Activated T-cell treated with anti-CD3 and anti-CD28 coated beads for 1 hour (primary cell): ENCODE measurements at places on chromosomes 11 and 22.

DNA sequence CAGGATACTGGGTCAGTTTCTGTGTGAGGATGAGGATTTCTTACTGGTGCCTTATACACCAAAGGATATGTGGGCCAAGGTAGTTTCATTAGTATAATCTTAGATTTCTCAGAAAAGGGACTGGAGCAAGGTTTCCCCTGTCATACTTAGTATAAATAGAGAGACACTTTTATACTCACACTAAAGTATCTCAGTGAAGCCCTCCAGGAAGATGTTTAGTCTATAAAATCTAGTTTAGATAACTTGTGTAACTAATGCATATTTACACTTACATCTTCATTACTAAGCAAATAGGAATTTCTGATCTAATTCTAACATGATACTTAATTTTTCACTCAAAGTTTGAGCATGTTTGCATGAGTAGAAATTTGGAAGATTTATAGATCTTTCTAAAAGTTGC is 11.1 kb downstream of the EMSY start:
- DNase-seq: no peak

- DNase-seq: no peak
These were observed 48.6 kb upstream of the SLC22A12 start for GRCh38 chr11:64542172-64543125.

- no peak for DNase-seq
These were observed 253.2 kb downstream of the LARGE1 start for GRCh38 chr22:33666961-33667619.

DNA sequence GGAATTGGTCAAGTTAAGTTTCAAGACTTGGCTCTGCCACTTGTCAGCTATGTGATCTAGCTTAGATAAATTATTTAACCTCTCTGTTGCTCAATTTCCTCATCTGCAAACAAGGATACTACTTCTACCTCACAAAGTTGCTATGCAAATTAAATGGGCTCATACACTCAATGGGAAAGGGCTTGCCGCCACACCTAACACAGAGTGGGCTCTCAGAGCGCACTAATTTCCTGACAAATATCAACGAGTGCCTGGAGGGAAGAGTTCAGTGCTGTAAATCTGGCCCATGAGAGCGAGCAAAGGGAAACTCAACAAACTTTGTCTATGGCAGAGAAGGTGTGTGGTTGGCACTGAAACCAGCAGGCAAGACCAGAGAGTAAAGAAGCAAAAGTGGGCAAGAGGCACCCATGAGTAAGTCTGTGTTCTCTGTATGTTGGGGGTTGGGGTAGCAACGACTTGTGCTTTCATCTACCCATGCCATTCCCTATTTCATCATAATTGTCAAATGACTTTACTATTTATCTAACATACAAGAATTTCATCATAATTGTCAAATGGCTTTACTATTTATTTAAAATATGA is 60.7 kb upstream of the PHF21A start:
- no peak for DNase-seq

- DNase-seq: peak; percentile 7
These were observed 72.0 kb downstream of the SYN3 start for GRCh38 chr22:32985899-32986765.

DNA sequence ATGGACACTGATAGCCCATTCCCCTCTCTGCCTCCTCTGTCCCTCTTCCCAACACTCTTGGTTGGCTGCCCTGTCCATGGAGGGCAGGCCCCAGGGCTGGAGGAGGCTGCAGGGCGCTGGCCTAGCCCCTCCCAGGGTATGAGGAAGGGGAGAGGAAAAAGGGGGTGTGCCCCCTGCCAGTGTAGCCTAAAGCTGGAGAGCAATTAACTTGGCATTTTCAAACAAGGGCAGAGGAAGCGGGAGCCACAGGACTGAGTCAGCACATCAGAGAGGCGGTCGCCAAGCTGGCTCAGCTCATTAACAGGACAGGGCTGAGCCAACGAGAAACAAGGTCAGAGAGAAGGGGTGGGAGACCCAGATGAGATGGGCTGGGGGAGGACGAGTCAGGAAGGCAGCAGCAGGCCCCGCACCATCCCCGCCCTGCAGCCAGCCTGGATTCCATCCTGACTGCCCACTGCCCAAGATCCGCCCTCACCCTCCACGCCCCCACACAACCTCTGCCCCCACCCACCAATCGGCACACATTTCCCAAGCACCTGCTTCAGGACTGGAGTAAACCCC is 76.3 kb downstream of the BUD13 start:
- DNase-seq: no peak

DNA sequence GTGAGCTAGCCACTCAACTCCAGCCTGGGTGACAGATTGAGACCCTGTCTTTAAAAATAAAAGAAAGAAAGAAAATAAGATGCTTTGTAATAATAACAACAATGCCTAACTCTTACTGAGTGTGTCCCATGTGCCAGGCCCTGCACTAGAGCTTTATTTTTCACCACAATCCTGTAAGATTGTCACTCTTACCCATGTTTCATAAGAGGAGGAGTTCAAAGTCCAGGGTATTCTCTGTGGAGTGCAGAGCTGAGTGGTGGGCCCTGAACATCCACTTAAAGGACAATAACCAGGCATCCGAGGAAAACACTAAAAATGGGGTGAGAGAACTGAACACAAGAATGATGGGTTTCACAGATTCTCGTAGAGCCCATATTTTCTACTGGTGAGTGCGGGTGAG is 925 bp upstream of the C11orf52 start:
- DNase-seq: no peak

DNA sequence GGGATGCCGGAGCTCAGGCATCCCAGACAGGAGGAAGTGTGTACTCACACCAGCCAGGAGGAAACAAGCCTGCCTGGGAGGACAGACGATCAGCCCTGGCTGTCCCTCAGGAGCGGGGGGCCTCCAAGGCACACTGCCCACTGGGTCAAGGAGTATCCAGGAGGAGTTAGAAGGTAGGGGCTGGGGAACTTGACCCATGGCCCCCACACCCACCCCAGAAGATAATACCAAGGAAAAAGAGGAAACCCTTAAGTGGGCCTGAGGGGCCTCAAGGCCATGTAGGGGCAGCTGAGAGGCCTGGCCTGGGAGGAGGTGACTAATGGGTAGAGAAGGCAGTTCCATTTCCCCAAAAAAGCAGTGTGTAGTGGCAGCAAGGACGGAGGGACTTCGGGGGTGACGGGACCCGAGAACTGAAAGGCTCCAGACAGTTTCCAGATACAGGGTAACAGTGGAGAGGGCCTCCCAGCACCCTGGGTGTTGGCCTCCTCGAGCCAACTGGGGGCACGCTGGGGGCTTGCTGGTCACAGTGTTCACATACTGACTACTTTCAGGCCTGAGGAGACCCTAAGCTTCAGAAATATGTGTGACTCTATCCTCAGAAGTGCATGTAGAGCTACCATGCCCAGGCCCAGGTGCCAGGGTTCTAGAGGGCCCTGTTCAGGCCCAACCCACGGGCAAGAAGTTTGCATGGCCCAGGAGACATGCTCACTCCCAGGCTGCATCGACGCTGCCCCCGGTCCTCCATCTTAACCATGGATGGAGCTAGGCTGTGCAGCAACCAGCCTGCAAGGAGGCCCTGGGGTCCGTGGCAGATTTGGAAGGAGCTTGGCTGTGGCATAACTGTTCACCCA is 75.7 kb upstream of the PITPNB start:
- DNase-seq: no peak

DNA sequence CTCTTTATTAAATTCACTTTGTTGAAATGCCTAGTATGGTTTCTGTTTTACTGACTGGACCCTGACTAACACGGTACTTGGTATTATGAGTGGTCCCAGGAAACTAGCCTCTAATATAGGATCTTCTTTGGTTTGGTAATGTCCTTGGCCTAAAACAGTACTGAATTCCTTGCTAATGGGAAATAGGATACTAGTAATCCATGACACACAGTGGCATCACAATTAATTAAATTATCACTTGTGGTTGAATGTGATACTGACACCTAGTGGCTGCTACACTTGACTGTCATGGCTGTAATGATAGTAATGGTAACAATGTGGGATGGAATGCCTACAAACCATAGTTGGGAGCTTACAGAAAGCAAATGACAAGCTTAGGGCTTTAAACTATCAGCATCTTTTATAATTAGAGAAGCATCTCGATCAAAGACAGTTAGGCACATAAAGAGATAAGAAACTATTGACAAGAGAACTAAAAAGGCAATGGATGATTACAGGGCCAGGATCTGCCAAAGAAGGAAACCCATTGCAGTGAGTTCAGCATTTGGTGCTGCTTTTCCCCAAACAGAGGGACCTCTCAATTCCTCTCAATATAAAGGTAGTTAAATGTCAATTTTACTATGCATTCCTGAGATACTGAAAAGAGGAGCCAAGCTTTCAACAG is 8.6 kb downstream of the DNHD1 start:
- no peak for DNase-seq

- no peak for DNase-seq
These were observed 4.6 kb downstream of the PRR5L start for GRCh38 chr11:36300650-36301049.

DNA sequence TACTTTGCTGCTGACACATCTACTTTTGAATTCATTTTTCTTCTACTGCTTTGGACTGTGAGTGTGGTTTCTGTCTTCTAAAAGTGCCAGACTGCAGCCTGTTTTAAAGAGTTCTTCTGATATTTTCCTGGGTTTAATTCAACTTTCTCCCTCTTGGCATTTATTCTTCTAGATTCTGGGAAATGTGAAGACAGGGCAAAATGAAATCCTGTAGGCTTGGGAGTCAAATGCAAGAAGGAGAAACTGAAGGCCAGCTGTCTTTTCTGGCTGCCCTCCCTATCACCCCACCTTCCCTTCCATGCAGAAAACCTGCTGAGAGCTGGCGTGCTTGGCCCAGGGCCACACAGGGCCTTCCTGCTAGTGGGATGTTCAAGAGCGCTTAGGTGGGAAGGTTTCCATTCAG is 7.6 kb downstream of the ZNF70 start:
- DNase-seq: no peak

DNA sequence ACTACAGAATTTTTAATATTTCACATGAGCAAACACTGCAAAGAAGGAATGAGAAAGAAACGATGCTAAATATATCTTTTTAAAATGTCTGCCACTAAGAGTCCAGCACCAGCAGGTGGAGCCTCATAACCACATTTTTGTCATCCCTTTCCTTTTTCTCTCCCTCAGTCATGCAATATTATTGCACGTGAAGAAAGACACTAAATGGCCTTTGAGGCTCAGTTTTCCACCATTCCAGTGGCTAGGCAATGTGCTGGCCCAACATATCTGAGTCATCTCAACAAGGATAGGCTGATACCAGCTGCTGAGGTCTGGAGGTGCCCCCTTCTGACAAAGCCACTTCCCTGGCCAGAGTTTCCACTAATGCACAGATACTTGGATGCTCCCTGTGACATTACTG is 1.8 kb downstream of the ALKBH8 start:
- DNase-seq: peak; percentile 12

- DNase-seq: no peak
These were observed 34.3 kb downstream of the RCOR2 start for GRCh38 chr11:63882555-63883242.

DNA sequence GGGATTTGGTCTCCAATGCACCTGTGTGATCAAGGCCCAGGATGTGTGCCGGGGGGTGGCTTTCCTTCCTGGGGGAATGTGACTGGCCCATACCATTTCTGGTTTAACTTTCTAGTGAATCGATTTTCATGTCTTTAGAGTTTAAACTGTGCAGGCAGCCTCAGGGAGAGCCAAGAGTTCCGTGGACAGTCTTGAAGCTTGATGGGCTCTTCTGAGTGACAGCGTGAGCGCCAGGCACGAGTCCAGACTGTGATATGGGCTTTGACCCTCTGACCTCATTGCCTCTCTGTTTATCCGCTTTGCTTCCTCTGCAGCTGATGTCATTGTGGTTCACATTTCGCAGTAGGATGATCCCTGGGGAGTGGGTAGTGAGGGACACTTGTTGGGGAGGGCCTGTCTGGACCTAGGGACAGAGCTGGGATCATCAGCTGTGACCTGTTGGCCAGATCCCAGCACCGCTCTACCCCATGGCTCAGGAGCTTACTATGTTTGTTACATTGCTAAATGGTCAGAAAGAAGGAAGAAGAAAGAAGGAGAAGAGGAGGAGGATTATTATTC is 80.6 kb upstream of the CLDN5 start:
- no peak for DNase-seq

- no peak for DNase-seq
These were observed 402.8 kb downstream of the MIAT start for GRCh38 chr22:27060190-27060589.

GRCh38 chr22:47148510-47148909 is 386.1 kb downstream of the TBC1D22A start:
- no peak for DNase-seq

DNA sequence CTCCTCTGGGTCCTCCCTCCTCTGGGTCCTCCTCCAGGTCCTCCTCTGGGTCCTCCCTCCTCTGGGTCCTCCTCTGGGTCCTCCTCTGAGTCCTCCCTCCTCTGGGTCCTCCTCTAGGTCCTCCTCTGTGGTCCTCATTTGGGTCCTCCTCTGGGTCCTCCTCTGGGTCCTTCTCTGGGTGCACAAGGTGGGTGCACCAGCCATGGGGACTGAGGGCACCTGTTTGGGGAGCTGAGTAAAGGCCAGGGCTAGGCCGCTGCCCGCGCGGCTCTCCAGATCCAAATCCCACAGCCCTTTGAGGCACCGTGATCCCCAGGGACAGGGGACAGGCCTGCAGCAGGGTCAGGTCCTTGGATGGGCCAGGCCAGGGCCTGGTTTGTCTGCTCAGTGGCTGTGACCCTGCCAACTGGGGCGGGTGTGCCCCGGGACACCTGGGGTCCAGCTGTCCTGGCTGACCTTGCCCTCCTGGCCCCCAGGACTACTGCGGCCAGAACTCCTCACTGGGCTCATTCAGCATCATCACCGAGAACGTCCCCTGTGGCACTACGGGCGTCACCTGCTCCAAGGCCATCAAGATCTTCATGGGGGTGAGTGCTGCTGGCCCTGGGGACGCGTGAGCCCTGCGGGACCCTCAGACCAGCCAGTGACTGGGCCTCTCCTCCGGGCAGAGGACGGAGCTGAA is 12.7 kb downstream of the MUC2 start:
- no peak for DNase-seq

- DNase-seq: no peak
These were observed 4.3 kb downstream of the ZFTA start for GRCh38 chr11:63764340-63764678.

GRCh38 chr11:75592715-75593114 is 30.7 kb downstream of the SERPINH1 start:
- DNase-seq: no peak

GRCh38 chr22:42300259-42301076 is 30.0 kb upstream of the TCF20 start:
- DNase-seq: no peak

DNA sequence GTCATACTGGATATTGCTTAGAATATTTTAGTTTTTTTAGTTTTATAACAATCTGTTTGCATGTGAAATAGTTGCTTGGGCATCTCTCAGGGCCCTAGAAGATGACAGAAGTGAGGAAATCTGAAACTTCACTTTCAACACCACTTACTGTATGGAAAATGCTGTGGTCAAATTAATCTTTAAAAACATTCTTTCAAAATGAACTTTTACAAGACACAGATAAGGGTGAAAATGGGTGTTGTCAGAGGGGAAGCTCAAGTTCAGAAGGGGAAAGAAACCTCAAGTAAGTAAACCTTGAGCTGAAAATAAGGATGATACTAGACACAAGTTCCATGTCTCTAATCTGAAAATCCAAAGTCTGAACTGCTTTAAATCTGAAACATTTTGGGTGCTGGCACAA is 1840.1 kb upstream of the RAG2 start:
- DNase-seq: no peak

- no peak for DNase-seq
These were observed 28.2 kb downstream of the HTR3B start for GRCh38 chr11:113932788-113933187.
